ENCODE measurements at places on chromosomes 5 and 9.

- no peak for DNase-seq
Observed at GRCh38 chr9:92608241-92608908, 61.6 kb downstream of the IPPK start.

- no peak for DNase-seq
Observed at GRCh38 chr5:59829922-59830321, 63.6 kb downstream of the PDE4D start.

DNA sequence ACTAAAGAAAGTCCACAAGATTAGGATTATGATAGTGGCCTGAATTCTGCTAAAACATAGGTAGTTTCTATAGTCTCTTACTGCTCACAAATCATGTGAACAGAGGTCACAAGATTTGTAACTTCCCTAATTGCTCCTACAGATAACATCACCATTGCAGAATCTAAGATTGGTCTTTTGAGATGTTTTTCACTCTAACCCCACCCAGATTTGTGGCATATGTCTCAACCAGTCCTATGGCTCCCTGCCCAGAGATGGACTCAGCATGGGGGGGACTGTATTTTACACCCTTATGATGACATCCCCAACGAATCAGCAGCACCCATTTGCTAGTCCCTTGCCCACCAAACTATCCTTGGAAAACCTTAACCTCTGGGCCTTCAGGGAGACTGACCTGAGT is 1046.2 kb downstream of the CDH12 start:
- no peak for DNase-seq

GRCh38 chr5:143271431-143271830 is 132.1 kb downstream of the NR3C1 start:
- DNase-seq: no peak

DNA sequence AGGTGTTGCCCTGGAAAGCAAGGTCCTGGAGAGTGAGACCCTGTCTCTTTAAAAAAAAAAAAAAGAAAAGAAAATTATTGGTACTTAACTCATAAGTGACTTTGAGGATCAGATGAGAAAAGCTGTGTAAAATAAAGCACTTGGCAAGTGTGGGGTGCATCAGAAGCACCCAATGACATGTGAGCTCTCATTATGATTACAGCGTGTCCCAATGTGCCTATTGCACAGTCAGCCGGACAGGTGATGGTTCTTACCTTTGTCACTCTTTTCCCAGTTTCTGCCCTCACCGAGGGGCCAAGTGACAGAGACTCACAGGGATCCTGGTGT is 40.4 kb upstream of the IL17B start:
- no peak for DNase-seq

- DNase-seq: no peak
Observed at GRCh38 chr5:173916233-173916632, 28.1 kb downstream of the CPEB4 start.

DNA sequence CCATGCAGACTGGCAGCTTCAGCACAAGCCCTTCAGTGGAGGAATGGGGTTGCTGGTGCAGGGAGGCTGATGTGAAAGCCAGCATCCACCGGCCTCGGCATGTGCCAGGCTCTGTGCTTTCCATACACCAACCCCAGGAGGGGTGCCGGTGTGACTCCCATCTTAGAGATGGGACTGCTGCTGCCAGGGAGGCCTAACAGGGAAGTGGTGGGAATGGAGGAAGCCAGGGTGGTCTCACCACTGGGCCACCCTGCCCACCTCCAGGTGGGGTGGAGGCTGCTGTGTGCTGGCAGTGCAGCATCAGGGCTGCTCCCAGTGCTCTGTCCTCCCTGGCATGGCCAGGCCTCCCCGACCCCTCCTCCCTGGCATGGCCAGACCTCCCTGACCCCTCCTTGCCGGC is 32.8 kb upstream of the PITX1 start:
- DNase-seq: no peak

DNA sequence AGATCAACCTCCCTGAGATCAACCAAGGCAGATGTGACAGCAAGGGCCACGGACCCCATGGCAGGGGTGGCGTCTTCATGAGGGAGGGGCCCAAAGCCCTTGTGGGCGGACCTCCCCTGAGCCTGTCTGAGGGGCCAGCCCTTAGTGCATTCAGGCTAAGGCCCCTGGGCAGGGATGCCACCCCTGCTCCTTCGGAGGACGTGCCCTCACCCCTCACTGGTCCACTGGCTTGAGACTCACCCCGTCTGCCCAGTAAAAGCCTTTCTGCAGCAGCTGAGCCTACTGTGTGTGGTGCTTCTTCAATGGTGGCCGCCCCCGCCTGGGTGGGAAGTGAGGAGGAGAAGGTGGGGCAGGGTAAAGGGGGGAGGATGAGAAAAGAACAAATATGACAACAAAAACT is 8.3 kb downstream of the GPX3 start:
- DNase-seq: no peak

GRCh38 chr5:172420235-172420939 is 33.9 kb downstream of the SH3PXD2B start:
- DNase-seq: peak; percentile 32

- DNase-seq: no peak
Observed at GRCh38 chr9:108835831-108836230, 20.0 kb downstream of the ACTL7B start.

DNA sequence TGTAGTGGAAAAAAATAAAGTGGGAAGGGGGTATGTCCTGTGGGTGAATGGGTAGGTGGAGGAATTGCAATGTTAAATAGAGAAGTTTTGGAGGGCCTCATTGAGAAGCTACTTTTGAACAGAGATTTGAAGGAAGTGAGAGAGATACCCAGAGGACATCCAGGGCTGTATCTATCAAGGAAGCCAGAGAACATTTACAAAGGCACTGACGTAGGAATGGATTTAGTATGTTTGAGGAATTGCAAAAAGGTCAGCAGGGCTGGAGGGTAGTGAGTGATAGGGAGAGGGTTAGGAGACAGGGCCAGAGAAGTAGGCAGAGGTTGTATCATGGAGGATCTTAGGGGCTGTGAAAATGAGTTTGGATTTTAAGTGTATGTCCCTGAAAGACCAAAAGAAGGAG is 13.9 kb downstream of the PTTG1 start:
- no peak for DNase-seq

DNA sequence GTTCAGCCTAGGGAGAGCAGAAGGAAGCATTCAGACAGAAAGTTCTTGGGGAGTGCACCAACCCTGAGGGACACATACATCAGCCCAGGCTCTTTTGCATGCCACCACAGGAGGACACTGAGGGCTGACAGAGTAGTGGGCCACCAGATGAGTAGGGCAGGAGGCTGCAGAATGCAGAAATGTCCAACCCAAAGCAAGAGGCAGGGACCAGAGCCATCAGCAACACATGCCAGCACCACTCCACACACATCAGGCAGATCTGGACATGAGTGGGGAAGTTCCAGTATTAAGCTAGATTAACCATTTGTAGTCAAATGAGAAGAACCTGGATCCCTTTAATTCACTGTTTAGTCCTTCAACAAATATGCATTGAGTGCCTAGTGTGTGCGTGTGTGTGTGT is 35.7 kb upstream of the OTULINL start:
- no peak for DNase-seq

DNA sequence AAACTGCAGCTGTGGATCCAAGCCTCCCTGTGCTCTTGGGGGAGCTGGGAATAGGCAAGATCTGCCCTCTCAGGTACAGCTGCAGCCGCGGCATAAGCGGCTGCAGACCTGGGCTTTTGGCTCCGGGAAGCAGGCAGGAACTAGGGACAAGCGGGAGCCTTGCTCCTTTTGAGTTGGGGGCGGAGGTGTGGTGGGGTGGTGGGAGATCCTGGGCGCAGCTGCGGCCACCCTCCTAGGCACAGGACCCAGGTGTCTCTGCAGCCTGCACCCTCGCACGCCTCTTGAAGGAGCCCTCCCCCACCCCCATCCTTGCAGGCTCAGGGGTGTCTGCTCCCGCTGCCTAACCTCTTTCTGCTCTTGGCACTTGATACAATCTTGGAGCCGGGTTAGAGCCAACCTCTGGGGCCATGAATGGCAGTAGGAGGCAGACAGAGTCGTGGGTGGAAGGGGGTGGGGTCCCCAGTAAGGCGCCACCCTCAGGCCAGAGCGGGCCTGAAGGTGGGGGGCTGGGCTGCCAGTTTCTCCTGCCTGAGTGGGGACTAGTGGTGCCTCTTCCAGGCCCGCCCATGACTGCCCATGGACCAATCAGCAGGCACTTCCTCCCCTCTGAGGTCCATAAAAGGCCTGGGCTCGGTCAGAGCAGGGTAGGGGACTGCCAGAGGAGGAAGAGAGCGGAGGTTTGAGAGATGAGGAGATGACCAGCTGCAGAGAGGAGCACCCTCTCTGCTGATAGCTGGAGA is 267.6 kb upstream of the TNC start:
- no peak for DNase-seq

DNA sequence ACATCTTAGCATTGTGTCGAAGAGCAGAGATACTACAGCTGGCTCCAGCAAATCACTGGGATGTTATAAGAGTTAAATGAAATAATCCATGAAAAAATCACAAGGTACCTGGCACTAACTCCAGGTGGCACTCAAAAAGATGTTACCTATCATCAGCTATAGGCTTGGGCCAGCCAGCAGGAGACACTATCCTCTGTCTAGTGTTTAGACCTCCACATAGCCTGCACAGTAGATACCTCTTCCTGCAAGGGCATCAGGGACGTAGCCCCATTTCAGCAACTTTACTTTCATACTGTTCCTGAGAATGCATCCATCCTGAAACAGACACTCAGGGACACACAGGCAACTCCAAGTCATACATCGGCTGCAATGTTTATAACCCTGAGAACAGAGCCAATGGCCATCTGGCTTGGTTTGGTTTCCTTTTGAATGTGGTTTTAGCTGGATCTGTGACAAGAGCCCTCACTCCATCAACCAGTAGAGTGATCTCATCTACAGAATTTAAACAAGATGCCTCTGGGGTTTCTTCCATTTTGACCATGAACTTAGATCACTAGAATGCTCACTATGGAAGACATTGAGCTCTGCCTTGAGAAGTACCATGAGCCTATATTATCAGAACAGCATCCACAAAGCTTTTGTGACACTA is 69.9 kb downstream of the TLE1 start:
- DNase-seq: peak; percentile 37

DNA sequence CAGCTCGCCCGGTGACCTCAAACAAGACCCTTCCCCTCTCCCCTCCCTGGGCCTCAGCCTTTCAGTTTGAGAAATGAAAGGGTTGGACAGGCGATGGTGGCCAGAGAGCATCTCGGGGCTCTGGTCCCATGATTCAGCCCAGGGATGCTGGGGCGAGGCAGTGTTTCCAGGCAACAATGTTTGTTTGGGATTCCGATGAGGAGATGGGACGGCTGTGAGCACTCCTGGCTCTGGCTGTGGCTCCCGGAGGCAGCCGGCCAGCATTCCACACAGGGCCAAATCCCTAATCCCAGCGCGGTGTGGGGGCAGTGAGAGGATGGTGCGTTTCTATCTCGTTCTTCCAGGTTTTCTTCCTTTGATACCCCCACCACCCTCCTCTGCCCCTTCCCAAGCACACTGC is 66.0 kb downstream of the HMCN2 start:
- DNase-seq: no peak

GRCh38 chr5:58871648-58872242 is 288.9 kb downstream of the RAB3C start:
- peak; percentile 68 for DNase-seq

DNA sequence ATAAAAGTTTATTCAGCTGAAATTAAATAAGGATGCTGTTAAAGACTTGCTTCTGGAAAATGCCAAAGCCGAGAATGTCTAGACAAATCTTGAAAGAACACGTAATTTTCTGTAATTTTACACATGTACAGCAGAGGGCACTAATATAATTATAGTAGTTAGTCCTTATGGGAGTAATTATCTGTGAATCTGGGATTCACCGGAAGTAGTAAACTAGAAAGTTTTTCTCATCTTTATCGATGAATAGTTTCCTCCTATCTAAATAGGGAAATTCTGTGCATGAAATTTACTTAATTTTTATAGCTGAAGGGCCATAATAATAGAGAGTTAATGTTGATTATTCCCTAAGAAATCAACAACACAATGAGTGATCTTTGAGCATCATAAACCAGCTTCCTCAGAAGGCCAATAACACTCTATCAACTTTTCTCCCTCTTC is 18.4 kb upstream of the CNTLN start:
- peak; percentile 54 for DNase-seq

DNA sequence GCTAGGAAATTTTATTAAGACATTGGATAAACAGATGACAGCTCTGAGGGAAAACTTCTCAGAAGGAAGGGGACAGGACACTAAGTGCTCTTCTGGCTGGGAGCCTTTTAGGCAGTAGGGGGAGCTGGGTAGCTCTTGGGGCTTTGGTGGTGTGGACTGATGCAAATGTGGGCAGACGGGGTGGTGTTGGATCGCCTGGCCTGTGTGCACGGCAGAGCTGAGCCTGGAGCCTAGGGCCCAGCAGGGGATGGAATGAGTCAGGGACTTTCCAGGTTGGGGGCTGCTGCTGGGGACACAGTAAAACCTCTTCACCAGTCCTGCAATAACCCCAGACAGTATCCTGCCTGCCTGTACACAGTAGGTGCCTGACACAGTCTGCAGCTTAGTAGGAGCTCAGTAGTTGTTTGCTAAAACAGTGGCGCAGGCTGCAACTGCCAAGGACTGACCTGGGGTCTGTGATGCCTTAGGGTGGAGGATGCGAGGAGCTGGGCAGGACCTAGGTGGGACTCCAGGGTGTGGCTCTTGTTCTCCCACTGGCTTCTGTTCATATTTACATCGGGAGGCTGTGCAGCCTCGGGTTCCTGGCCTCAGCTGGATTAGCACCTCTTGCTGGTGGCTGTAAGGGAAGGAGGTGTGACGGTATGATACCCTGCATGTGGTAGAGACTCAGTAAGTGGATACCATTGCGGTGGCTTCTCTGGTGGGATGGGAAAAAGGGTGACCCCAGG is 83.8 kb downstream of the DAB2IP start:
- DNase-seq: peak; percentile 70

GRCh38 chr5:59178071-59178470 is 595.2 kb downstream of the RAB3C start:
- DNase-seq: no peak

GRCh38 chr9:137166380-137167229 is 3.2 kb downstream of the LRRC26 start:
- no peak for DNase-seq

- peak; percentile 75 for DNase-seq
Observed at GRCh38 chr9:92138157-92138959, 23.1 kb upstream of the SPTLC1 start.

DNA sequence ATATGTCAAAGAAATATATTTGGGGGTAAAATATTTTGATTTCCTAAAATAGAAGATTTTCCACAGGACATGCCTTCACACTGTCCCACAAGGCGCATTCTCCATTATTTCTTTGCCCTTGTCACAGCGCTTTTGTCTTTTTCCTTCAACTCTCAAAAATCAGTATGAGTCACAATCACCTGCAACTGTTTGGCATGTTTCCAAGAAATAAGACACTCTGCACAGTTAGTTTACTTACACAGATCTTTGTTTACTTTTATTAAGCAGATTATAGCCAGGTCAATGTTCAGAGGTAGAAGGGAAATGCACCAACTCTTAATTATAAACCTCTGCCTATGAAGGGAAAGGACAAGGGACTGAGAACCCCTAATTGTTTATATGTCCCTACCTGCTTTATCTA is 9.5 kb downstream of the CEMIP2 start:
- DNase-seq: peak; percentile 83

GRCh38 chr9:107667231-107668070 is 177.9 kb upstream of the KLF4 start:
- DNase-seq: peak; percentile 57

GRCh38 chr9:120186276-120186675 is 393.7 kb downstream of the CDK5RAP2 start:
- DNase-seq: no peak
